ENCODE measurements at places on chromosomes 7 and 10.

- no peak for DNase-seq
- H3K27me3 ChIP-seq, result no peaks in the 10 kb centered on the region
- H3K27ac ChIP-seq, result no peak overlapping the region
Observed at GRCh38 chr7:122132341-122132740, 11.7 kb downstream of the AASS start.

GRCh38 chr10:86900955-86901354 is 56.5 kb downstream of the MMRN2 start:
- no peak overlapping the region for H3K4me3 ChIP-seq
- peaks cover 9% of the 10 kb centered on the region for H3K4me1 ChIP-seq
- H3K27me3 ChIP-seq, result no peaks in the 10 kb centered on the region
- H3K36me3 ChIP-seq, result peaks cover 2% of the 10 kb centered on the region
- DNase-seq, result peak; percentile 41

DNA sequence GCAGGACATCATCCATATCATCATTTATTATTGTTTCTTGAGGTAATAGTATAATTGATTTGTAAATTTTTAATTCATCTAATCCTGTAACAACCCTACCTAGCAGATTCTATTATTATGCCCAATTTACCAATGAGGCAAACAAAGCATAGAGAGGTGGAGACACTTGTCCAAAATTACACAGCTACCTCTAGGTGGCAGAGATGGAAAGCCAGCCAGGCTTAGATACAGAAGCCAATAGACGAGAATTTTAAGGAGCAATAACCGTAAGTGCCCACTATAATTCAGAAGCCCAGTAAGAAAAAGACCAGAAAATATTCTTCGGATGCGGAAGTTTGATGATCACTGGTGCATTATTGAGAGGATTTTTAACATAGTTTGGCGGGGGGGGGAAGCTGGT is 54.0 kb downstream of the ANK3 start:
- no peaks in the 10 kb centered on the region for H3K4me1 ChIP-seq
- no peaks in the 10 kb centered on the region for H3K36me3 ChIP-seq
- no peaks in the 10 kb centered on the region for H3K27me3 ChIP-seq
- no peak for DNase-seq

- no peak overlapping the region for H3K27ac ChIP-seq
- H3K36me3 ChIP-seq, result no peaks in the 10 kb centered on the region
- no peak overlapping the region for H3K4me3 ChIP-seq
- no peaks in the 10 kb centered on the region for H3K27me3 ChIP-seq
- peak; percentile 39 for DNase-seq
- peaks cover 15% of the 10 kb centered on the region for H3K4me1 ChIP-seq
Observed at GRCh38 chr7:12111422-12112405, 99.4 kb upstream of the TMEM106B start.

DNA sequence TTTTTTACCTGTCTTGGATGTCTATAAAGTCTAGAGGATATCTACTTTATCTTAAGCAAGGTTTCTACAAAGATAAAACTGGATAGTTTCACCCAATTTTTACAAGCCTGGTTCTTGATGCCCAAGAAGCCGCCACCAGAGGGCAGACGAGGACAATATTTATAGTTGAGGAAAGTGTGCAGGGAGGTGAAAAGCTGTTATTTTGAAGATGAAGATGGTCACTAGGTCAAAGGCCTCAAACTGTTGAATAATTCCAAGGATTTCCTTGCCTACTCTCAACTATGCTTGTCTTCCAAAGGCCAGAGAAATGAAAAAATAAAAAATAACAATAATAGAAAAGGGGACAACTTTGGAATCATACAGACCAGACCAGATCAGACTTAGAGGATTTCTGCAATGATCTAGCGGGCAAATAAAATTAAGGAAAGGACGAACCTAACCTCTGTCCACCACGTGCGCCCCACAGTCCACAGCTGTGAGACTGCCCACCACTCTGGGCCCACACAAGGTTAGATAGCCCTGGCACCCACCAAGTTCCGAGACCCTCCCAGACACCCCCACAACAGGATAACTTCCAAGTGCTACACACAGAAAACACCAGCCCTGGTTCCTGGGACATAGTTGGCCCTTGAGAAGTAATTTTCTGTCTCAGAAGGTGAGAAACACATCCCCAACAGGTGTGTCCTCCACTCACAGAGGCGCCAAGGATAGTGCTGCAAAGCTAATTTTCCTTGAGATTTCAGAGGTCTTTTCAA is 2.8 kb downstream of the PKD1L1 start:
- no peak overlapping the region for H3K4me3 ChIP-seq
- no peak overlapping the region for H3K27ac ChIP-seq
- H3K27me3 ChIP-seq, result no peaks in the 10 kb centered on the region
- no peaks in the 10 kb centered on the region for H3K4me1 ChIP-seq
- DNase-seq, result peak; percentile 70

DNA sequence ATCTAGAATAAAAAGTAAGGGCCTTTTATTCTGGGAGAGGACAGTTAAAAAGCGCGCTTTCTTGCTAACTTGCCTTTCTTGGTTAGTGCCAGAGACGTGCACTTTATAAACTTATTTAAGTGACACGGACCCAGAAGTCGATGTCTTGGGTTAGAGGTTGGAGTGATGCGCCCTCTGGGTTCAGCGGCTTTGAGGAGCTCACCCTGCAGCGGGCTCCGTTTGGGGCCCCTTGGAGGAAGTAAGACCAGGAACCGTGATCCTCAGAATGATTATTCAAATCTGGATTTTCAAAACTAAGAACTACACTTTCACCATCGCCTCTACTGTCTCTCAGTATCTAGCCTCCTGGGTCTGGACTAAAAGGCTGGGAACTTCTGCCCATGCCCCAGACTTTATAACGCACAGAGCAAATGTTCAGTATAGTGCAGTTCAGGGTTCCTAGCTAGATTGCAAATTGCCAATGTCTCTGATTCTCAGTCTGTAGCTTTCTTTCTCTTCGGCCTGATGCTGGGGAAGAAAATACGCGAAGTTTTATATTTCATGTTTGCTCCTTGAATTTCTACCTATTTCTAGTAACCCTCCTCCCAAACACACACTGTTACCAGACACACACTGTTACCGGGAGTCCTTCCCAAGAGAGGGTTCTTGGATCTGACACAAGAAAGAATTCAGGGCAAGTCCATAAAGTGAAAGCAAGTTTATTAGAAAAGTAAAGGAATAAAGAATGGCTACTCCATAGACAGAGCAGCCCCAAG is 18.6 kb upstream of the SMO start:
- no peaks in the 10 kb centered on the region for H3K27me3 ChIP-seq

DNA sequence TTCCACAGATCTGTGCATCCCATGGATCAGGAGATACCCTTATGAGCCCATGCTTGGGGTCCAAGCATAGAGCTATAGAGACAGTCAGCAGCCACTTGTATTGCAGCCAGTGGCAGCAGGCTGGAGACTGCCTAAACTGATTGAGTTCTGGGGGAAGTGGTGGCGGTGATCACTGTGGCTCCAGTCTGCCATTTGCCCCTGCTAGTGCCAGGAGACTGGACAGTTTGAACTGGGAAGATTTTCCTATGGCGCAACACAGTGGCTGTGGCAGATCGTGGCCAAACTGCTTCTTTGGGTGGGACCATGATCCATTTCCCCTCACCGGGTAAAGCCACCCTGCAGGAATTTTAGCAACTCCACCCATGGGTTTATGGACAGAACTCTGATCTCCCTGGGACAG is 679.7 kb upstream of the SEMA3D start:
- H3K36me3 ChIP-seq, result no peaks in the 10 kb centered on the region
- DNase-seq, result no peak
- H3K27ac ChIP-seq, result no peak overlapping the region
- H3K4me3 ChIP-seq, result no peak overlapping the region

- H3K27me3 ChIP-seq, result no peaks in the 10 kb centered on the region
- no peaks in the 10 kb centered on the region for H3K36me3 ChIP-seq
- H3K27ac ChIP-seq, result no peak overlapping the region
- H3K4me1 ChIP-seq, result no peaks in the 10 kb centered on the region
- no peak for DNase-seq
- H3K4me3 ChIP-seq, result no peak overlapping the region
Observed at GRCh38 chr7:157983502-157984422, 603.9 kb downstream of the PTPRN2 start.

Data from small intestine (tissue), 16 donors.